ENCODE measurements at places on chromosomes 11 and 22. TPM values are rescaled to one million over a fixed set of nuclear protein-coding genes. Genes with fewer than 3 reads are reported as not detected.

- DNase-seq: no peak
These were observed 196.3 kb upstream of the NARS2 start for GRCh38 chr11:78770931-78771330.

DNA sequence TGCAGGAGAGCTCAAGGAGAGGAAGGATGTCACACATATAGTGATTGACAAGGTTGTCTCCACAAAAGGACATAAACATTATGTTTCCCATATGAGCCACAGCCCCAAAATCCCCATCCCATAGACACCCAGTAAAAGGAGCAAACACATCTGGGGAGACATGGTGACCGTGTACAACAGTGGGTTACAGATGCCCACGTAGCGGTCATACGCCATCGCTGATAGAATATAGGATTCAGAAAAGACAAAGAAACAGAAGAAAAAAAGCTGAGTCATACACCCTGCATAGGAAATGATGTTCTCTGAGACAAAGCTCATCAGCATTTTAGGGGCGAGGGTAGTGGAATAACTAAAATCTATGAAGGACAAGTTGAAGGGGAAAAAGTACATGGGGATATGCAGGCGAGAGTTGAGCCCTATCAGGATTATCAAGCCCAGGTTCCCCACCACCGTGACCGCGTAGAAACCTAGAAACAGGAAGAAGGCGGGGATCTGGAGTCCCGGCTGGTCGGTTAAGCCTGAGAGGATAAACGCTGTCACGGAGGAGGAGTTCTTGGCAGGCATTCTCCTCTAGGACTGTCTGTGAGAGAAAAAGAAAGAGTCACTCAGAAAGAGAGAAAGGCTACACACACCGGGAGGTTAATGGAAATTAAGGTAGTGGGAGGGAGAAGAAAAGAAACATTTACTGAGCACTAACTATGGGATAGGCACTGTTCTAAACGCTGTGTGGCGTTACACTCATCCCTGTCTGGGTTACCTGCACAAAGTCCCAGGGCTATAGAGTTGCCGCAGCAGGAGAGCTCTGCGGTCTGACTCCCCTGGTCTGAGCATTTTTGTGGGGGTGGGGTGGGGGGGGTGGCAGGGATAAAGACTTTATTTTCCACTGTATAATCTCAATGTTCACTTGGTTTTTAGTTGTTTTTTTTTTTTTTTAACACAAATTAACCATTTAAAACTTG, 36.1 kb upstream of the OR8B8 start:
- peak; percentile 28 for DNase-seq

GRCh38 chr11:94031625-94032024, 10.5 kb downstream of the HEPHL1 start:
- DNase-seq: no peak

- DNase-seq: no peak
These were observed 22.6 kb downstream of the FADD start for GRCh38 chr11:70225681-70226177.

DNA sequence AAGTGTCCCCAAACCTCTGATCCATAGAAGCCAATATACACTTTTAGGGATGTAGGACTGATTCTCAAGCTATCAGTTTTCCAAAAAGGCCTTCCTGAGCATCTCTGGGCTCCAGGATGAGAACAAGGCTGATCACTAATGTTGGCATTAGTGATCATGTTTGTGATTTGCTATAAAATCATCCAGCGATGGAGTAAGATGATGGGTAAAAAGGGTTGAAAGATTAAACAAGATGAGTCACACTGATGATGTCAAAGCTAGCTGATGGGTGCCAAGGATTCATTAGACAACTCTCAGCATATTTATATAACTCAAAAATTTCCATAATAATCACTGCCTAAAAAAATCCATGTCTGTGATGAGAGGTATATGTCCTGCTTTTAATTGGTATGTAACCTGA, 42.8 kb downstream of the ZNF280B start:
- DNase-seq: no peak

The OR6T1 gene
- total RNA-seq: not detected

- no peak for DNase-seq
These were observed 32.9 kb downstream of the TST start for GRCh38 chr22:36986242-36986821.

All from A172 (cell line).